ENCODE measurements at places on chromosomes 7 and 10.

DNA sequence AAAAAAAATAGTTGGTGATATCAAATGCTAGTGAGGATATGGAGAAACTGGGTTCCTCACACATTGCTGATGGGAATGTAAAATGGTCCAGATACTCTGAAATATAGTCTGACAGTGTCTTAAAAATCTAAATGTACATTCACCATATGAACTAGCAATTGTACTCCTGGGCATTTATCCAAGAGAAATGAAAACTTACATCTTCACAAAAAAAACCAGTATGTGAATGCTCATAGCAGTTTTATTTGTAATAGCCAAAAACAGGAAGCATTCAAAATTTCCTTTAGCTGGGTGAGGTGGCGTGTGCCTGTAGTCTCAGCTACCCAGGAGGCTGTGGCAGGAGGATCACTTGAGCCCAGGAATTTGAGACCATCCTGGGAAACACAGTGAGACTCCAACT lies 2.1 kb upstream of the SSC4D start:
- no peak for DNase-seq

- DNase-seq: no peak
Measured at GRCh38 chr7:55272328-55272727, 92.8 kb upstream of the LANCL2 start.

DNA sequence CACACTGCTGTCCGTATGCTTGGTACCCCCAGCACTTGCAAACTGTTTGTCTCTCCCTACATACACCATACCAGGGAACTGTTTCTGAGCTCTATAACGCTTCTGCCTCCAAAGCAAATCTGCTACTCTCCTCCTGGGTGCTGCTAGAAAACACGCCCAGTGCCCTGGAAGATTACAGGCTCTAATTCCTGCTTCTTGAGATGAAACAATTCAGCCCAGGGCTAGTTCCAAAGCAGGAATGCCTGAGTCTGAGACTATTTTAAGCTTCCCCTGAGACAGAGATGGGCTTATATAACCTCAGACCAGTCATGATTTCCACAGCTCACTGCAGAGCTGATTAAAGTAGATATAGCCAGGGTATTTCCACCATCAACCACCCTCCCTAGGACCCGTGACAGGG lies 327.1 kb downstream of the GPR158 start:
- DNase-seq: no peak

GRCh38 chr7:31003721-31004120 lies 40.0 kb downstream of the GHRHR start:
- DNase-seq: no peak

DNA sequence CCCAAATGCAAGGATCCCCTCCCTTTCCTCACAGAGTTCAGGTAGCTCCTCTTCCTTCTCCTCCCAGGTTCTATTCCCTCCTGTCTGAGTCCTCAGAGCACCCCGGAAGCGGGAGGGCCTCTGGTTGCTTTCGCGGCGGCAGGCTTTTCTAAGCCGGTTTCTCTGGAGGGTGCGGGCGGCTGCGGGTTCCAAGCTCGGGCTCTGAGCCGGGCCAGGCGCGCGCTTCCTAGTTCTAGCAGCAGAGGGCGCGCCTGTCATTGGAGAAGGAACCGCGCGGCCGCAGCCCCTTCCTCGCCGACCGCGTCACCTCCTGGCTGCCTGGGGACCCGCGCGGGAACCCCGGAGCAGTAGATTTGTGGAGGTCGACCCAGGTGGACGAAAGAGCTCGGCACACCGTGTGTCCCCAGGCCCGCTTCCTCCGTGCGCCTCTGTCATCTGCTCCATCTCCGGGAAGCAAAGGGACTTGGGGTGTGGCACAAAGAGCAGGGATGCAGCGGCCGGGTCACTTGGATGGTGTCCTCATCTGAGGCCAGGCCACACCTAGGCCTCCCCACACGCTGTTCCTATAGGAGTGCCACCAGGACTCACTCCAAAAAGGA lies 389.0 kb upstream of the PODXL start:
- DNase-seq: peak; percentile 5

- DNase-seq: no peak
Measured at GRCh38 chr10:124943301-124944092, 1.6 kb downstream of the ZRANB1 start.

DNA sequence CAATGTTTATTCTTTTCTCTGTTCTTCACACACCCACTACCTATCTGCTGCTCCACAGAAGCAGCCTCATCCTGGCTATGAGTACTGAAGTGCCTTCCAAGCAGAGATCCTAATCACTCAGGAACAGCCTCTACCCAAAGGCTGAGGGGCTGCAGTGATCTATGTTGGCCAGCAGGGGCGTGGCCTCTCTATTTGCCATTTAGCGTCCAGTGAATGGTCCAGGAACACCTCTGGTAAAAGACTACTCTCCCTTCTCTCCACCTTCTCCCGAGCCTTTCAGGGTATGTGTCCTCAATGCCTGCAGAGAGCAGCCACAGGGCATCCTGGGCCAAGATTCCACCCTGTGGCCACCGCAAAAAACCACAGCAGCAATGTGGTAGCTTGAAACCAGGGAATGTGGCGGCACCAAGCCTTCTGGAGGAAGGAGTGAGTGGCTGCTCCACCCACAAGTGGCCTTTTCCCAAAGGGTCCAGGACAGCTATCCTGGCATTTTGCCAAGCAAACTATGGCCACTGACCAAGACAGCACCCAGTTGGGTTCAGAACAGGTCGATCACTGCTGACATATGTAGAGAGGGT lies 70.9 kb downstream of the SYPL1 start:
- DNase-seq: peak; percentile 38

DNA sequence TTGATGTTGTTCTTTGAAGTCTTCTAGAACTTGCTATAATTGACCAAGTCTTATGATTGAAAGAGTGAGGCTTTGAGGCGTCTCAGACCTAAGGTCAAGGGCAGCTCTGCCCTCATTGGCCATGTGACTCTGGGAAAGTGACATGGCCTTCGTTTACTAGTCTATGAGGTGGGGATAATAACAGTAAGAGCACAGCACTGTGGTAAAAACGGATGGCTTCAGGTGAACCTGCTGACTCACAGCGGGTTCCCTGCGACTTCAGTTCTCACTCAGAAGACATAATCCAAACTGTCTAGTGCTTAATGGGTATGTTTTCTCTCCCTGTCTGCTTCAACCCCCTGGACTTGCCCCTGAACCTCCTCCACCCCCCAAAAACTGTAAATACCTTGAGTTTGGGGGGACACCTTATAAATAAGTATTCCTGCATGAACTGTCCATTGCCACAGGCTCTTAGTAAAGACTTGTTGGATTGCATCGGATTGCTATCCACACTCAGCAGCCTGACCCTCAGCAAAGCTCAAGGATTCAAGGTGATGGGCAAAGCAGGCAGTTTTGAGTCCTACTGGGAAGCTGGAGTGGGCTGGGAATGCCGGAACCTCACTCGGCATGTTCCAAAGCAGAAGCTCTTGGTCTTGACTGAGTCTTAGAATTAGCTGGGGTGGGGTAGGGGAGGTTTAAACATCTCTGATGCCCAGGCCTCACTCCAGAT lies 304.6 kb downstream of the KLF6 start:
- no peak for DNase-seq

GRCh38 chr7:100607111-100607510 lies 4.9 kb downstream of the PCOLCE start:
- DNase-seq: no peak

DNA sequence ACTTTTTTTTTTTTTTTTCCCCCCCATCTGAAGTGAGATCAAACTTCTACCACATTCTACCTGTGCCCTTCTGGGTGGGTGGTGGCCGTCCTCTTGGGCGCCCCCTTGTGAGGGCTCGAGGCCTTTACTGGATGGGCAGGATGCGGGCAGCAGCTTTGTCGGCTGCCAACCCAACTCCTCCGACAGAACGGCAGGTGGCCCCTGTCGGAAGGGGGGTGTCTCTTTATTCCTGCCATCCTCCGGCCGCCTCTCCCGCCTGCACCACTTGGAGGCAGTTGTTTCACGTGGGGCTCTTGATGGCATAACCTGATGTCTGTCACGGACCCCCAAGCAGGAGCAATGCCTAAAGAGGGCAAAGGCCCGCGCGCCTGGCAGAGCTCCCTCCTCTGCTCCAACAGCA lies 31.0 kb downstream of the AMZ1 start:
- peak; percentile 65 for DNase-seq

DNA sequence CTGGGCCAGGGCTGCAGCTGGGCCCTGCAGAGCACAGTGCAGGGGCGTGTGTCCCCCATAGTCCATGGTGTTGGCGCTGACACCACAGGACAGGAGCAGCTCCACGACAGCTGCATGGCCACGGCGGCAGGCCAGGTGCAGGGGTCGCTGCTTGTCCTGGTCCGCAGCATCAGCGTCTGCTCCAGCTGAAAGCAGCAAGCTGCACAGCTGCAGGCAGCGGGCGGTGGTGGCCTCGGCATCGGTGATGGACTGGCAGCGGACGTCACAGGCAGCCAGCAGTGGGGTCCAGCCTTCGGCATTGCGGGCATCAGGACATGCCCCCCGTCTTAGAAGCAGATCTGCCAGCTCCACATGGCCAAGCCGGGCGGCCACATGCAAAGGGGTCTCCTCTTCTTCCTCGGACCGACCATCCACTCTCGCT lies 6.0 kb downstream of the ASB10 start:
- DNase-seq: no peak

DNA sequence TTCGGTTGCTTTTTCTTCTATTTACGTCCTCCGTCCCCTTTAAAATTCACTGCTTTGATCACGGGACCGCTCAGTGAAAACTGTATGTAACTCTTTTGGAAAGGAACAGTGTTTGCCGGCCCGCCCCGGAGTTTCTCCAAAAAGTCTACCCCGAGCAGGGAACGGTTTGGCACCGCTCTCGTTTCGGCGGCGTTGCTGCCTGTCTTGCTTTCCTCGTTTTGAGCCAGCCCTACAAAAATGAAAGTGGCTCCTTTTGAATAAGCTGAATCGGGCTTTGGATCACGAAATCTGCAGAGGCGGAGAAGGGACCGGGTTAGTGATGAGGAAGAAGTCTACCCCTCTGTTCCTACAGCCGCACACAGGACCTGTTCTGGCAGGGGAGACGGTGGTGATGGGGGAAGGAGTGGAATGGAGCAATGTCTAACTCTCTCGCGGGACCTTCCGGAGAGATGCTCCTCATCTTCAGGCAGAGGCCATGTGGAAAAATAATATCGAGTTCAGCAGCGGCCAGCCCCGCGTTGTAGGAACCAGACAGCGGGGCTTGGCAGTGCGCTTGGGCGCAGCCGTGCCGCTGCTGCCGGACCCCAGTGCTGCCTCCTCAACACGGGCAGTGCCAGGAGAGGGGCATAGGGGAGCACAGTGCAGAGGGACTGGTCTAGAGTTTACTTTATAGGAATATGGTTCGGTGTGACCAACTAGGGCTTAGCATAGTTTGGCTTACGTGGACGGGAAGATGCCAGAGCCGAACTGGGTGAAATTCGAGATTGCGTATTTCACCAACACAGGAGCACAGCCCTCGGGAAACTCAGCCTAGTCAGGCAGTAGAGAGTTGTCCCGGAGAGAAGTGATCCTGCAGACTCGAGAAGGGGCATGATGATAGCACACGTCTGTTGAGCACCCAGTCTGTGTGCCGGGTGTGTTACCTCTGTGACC lies 1.4 kb downstream of the HTRA1 start:
- DNase-seq: no peak

DNA sequence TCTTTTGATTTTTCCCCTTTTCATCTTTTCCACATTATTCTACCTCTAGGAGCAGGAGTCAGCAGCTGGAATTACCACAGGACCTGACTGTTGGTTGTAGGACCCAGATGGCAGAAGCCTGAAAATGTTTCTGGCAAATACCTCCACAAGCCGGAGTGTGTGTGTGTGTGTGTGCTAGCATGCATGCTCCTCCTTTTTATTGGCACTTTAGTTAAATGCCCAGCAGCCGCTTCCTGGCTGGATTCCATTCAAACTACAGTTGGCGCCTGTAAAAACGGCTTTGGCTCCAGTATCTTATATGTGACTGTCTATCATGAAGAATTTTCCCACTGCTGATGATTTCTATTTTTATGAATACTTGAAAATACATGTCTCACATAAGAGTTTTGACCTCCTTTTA lies 319.7 kb upstream of the SP4 start:
- no peak for DNase-seq

GRCh38 chr10:13416760-13417159 lies 68.7 kb upstream of the SEPHS1 start:
- no peak for DNase-seq

DNA sequence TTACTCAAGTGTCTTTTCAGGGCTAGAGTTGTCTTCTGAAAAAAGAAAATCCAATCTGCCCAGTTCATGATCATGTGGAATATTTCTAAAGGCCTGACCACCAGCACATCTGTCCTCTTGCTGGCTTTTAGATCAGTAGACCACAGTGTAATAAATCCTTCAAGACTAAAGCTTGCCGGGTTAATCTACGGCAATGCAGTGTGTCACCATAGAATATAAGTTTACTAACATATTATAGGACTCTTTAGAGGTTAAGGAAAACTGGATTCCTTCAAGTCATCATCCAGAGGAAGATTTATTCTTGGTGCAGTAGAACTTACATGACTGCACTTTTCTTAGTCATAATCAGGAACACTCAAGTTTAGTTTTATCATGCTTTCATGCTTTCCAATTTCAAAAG lies 349.5 kb downstream of the SEMA3D start:
- DNase-seq: no peak

DNA sequence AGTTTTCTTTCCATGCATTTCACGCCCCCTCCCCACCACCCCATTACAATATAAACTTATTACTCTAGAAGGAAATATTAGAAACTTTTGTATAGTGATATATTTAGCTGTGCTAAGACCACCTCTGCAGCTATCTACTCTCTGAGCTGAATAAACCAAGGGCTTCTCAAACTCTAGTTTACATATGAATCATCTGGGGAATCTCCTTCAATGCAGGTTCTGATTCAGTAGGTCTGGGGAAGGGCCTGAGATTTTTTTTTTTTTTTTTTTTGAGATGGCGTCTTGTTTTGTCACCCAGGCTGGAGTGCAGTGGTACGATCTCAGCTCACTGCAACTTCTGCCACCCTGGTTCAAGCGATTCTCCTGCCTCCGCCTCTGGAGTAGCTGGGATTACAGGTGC lies 67.6 kb upstream of the PRKG1 start:
- no peak for DNase-seq

DNA sequence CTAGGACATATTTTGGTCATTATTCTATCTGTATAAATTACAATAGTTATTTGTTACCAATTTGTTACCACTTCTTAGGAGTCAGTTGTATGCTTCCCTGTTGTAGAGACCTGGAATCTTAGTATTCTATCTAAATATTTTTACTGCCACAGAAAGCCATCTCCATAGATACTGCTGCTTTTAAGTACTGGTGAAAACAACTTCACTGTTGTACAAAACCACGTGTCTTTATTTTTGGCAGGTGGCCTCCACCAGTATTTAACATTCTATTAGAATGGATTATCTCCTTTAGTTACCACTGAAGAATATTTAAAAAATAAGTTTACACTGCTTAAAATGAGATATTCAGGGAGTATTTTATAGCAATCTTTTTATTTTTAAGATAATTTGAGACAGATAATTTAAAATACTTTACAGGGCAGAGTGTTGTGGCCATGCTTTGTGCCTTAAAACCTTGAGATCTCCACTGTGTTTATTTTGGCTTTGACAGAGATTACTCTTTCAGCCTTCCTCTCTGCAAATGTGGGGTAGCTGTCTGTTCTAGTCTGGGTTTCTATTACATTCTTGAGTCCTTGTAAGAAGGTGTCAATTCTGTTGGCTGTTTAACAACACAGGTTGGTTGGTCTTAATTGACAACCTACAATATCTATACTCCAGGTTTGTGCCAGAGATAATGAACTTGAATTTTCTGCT lies 185.6 kb downstream of the LRRC4 start:
- DNase-seq: no peak

- DNase-seq: no peak
Measured at GRCh38 chr10:28925121-28925663, 247.9 kb downstream of the BAMBI start.

Data from stimulated activated CD4-positive, alpha-beta T cell treated with anti-CD3 and anti-CD28 coated beads, Interleukin-4, amount 100 ng/mL, for 24 hours (primary cell).